ENCODE measurements at places on chromosomes 4 and X. TPM values are rescaled to one million over a fixed set of nuclear protein-coding genes. Genes with fewer than 3 reads are reported as not detected.
A peak's percentile ranks its signal among the peaks of the same experiment; 100 is the strongest.

GRCh38 chr4:4216648-4217047 lies 10.1 kb downstream of the OTOP1 start:
- DNase-seq = no peak

- DNase-seq = no peak
Observed at GRCh38 chr4:777520-778262, 48.2 kb downstream of the CPLX1 start.

GRCh38 chrX:8297766-8298165 lies 126.7 kb upstream of the VCX2 start:
- no peak for DNase-seq

DNA sequence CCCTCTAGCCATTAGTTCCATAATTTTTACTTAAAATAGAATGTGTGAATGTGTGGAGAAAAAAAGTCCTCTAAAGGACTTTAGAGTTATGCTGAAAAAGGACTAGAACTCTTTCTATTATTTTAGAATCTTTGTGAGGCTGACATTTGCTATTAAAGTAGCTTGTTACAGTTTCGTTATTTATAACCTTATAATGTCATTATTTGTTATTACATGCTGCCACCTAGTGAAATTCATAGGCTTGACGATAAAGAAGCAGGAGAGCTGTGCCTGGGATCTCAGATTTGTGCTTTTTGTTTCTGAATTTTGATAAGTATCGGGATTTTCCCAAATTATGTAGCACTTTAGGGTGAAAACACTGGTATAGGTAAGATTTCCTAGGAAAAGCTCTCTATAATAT lies 38.5 kb upstream of the TAPT1 start:
- DNase-seq = no peak

DNA sequence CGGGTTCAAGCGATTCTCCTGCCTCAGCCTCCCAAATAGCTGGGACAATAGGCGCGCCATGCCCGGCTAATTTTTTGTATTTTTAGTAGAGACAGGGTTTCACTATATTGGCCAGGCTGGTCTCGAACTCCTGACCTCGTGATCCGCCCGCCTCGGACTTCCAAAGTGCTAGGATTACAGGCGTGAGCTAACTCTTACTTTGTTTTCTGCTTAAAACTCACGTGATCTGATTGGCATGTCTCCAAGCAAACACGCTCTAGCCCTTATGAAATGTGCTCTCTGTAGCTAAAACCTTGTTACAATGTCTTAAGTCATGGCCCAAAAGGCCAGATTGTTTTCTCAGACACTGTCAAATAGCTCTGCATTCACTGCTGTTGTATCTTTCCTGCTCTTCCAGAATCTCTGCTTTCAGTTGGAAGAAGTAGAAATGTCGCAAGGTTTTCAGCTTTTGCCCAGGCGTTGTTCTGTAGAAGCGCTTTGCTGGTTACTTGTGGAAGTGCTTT lies 39.7 kb upstream of the OGT start:
- DNase-seq = peak; percentile 24

DNA sequence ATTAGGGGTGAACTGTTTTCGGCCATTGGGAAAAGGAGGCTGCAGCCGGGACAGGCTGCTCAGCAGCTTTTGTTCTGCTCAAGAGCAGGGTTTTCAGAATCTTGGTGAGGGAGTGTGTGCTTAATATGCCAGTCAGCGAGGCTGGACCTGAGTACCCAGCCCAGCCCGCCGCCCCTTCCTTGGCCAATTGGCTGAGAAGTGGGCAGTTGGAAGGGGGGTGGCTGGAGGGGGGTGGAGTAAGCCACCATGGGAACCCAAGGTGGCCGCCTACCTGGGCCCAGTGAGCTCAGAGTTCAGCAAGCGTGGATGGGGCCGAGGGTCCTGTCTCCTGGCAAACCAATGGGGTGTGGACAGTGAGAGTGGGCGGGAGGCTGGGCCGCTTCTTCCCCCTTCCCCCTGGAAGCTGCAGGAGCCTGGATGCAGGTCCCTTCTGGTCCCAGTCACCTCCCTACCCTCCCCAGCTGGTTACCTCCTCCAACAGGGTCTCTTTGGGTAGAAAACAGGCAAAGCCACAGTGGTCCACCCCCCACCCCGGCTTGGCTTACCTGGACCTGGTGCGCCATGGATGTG lies 52.5 kb downstream of the SORCS2 start:
- no peak for DNase-seq

DNA sequence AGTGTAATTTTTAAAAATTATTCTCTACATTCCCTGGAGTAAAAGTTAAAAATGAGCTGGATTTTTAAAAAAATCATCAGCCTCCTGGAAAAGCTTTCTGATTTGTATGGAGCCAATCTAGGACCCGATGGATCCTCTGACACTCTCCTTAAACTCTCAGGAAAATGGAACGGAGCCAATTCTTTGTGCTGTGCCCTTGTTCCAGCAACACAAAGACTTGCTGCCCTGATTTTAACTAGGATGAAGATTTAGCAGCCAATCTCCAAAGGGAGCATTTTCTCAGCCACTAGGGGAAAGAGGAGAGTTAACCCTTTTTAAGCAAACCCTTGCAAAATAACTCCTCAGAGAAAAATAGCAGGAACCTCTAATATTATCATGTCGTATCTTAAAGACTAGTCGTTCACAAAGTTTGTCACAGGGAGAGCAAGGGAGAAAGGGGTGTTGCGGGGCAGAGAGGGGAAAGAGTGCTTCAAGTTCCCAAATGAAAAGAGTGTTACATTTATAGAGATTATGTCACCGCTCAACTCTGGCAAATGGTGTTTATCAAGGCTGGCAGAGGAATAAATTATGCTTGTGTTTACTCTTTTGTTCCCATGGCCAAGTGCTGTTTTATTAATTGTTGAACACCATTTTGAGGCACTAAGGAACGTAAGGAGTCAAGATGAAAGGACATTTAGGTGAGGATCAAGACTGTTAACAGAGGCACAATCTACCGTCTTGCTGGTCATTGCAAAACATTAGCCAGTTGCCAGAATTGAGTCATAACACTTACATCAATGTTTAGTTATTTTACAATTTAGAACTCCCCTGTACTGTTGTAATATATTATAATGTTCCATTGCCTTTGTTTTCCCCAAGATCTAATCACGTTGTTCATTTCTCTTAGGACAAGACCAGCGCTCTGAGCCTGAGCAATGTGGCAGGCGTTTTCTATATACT lies 250.7 kb downstream of the THOC2 start:
- no peak for DNase-seq

GRCh38 chr4:1619151-1619672 lies 64.9 kb downstream of the FAM53A start:
- no peak for DNase-seq

DNA sequence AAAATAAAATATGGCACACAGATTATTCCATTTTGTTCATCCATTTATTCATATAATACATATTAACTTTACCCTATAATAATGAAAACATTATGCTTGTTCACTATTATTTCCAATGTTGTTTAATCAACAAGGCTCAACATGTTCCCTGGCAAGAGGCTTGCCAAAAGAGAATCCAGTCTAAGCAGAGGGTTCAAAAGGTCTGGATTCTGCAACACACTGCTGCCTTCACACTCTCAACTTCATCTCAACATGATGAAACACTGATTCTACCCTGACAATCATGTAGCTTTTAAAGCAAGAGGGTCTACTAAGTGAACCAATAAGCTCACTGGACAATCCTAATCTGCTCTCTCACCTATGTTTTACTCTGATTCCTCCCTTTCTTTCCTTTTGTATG lies 101.1 kb downstream of the MID1 start:
- no peak for DNase-seq

GRCh38 chrX:101195442-101196173 lies 24.0 kb upstream of the DRP2 start:
- DNase-seq = no peak

DNA sequence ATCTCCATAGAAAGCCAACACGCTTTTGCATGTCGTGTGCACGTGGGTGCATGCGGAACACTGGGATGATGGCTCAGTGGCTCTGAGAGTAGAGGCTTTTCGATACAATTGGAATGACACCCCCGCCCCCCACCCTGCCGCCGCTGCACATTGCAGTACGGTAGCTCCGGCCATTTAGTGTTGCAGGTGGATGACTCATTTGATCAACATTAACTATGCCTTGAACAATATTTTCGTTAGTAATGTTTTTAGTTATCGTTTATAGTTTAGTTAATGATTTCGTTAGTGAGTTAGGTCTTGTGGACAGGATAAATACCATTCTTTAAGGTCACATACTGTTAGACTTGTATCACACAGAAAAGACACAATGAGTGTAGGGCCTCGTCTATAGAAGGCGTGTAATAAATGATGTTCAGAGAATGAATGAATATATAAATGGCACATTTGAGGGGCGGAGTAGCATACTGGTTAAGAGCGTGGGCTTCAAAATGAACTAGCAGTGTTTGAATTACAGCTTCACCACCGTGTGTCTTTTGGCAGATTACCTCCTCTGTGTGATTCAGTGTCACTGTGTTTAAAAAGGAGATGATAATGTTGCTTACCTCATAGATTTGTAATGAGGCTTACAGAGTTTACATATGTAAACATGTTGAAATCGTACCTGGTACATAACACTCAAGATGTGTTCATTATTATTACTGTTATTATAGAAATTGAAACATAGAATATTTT lies 67.2 kb upstream of the TENM3 start:
- DNase-seq = no peak

GRCh38 chr4:36786519-36786918 lies 458.0 kb upstream of the NWD2 start:
- DNase-seq = no peak

DNA sequence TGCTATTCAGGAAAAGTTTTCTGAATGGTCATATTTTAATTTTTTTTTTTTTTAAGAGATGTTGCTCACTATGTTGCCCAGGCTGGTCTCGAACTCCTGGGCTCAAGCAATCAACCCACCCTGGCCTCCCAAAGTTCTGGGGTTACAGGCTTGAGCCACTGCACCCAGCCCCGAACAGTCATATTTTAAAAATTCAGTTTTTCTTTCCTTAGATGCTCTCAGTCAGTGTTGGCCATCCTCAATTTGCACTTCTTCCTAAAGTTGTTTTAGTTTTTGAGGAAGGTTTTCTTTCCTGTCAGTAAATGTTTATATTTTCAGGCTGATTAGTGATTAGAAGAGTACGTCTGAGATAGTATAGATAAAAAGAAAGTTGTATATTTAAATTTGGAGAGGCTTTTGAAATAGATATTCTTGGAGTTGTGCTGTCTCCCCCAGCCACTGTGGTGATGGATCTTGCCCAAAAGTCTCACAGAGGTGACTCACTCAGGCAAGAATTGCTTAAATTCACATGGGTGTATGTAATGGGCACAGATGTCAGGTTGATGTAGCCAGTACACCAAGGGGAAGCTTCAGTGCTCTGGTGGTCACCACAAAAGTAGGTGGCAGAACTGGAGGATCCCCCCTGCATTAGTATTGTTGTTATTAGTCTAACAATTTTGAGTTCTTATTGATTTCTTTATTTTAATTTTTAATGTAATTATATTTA lies 72.2 kb upstream of the ELOVL6 start:
- no peak for DNase-seq

- no peak for DNase-seq
Observed at GRCh38 chrX:17520016-17520615, 145.1 kb downstream of the NHS start.

GRCh38 chr4:173642509-173642908 lies 112.5 kb upstream of the HAND2 start:
- DNase-seq = no peak

GRCh38 chr4:142369141-142369540 lies 477.0 kb downstream of the INPP4B start:
- no peak for DNase-seq

DNA sequence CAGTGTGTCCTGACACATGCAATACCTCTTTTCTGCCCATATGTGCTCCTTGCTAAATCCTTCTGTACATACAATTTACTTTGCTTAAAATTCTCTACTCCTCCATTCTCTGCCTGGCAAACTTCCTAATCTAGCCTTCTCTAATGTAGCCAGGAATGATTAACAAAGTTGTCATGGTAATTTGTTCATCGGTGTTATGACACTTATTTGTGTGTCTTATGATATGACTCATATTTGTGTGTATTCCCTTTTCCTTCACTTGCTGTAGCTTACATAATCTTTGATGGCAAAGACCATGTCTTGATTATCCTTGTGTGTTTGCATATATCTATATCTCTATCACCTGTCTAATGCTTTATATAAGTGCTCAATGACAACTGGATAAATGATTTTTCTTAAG lies 133.3 kb downstream of the COL25A1 start:
- DNase-seq = no peak

DNA sequence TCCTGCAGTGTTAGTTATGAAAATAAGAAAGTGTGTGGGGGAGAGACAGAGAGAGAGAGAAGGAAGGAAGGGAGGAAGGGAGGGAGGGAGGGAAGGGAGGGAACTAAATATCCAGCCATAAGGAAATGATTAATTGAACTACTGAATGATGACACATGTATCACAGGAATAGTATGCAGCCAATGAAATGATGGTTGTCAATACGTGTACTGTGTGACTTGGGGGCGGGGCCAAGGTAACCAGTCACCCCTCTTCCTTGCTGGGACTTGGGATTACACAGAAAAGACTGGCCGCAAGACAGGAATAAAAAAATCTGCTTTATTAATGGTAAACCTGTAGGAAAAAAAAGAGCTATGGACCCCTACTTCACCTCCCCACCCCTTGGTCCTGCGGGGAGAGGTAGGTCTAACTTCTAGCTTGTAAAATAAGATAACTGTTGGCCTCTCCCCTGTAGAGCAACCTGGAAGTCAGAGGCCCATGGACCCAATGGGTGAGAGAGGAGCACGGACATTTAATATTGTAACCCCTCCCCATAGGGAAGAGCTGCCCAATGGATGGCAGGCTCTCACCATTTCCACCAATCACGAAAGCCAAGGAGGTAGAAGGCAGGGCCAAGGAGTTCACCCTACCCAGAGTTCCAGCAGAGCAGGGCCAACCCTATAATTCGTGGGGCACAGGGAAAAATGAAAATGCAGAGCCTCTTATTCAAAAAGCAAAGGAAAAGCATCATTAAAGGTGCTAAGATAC lies 7.4 kb downstream of the PPP2R2C start:
- DNase-seq = no peak

The TMEM255A gene
- 3.3 TPM for total RNA-seq

The PAGE2 gene
- total RNA-seq = not detected

The CXCL1 gene
- 14.7 TPM for total RNA-seq

The TMEM31 gene
- not detected for total RNA-seq

The CPZ gene
- 8.6 TPM for total RNA-seq

The HPSE gene
- 8.6 TPM for total RNA-seq

The MAMLD1 gene
- 1.1 TPM for total RNA-seq

The RHOXF2 gene
- 0.29 TPM for total RNA-seq

The PPP1R2C gene
- total RNA-seq = not detected
